ENCODE measurements at places on chromosomes 11 and 22. TPM values are rescaled to one million over a fixed set of nuclear protein-coding genes. Genes with fewer than 3 reads are reported as not detected.

The CLCF1 gene
- total RNA-seq = 6.1 TPM

The PGR gene
- total RNA-seq = 8.1 TPM

The KCNK7 gene
- 0.40 TPM for total RNA-seq

- ATAC-seq = no peak
These were observed 1.2 kb upstream of the FCHSD2 start for GRCh38 chr11:73143126-73143838.

DNA sequence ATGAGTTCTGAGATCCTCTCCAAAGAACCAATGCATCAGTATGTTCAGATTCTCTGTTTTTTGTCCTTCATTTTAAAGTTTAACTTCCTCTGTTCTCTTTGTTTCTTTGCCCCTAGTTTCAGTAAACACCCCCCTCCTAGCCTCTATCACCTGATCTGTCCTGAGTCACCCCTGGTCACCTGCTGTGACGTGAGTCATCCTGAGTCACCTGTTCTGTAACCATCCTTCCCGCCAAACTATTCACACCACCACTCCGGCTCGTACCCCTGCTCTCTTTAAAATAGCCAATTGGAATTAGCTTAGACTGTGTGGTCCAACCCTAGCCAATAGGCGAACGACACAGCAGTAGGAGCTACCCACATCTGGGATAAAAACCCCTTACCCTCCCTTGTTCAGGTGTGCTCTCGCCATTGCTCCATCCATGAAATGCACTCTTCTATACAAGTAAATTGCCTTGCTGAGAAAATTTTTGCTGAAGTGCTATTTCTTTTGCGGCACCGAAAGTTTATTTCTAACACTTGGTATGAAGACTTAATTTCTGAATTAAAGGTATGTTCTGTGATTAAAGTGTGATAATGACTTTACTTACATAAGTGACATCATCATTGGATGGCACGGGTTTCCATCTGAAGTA lies 318.4 kb downstream of the AASDHPPT start:
- ATAC-seq = no peak

DNA sequence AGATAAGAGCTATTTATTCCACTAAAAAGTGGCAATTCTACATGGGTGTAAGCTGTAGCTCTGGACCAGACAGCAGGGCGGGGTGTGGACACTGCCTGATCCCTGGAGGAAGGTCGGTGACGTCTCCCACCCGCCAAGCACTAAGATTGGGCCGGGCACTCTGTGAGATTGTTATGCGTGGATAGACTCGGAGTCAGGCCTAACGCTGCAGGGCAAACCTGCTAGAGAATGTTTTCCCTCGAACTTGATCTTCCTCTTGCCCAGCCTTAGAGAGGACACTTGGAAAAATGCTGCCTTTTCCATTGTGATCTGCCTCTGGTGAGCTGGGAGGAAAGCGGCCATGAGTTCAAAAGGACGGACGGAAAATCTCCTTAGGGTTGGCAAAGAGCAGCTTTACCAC lies 1273.4 kb downstream of the TBC1D22A start:
- ATAC-seq = no peak

DNA sequence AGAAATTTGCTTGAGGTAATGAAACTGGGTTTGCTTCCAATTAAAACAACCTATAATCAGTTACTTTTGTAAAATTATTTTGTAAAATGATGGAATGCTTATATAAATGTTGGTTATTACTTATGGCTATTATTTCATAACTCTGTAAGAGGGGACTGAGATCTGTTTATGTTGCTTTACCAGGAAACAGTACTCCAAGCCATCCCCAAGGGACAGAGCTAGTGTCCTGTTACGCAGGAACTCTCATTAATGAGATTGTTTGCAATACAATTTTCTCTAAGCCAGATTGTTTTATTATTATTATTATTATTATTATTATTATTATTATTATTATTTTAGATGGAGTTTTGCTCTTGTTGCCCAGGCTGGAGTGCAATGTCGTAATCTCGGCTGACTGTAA lies 2.3 kb upstream of the NOX4 start:
- no peak for ATAC-seq
